Activated T-cell treated with anti-CD3 and anti-CD28 coated beads, Interleukin-2, amount 50 U/mL, for 4 hours (primary cell): ENCODE measurements at places on chromosomes 11 and 22. TPM values are rescaled to one million over a fixed set of nuclear protein-coding genes. Genes with fewer than 3 reads are reported as not detected.

DNA sequence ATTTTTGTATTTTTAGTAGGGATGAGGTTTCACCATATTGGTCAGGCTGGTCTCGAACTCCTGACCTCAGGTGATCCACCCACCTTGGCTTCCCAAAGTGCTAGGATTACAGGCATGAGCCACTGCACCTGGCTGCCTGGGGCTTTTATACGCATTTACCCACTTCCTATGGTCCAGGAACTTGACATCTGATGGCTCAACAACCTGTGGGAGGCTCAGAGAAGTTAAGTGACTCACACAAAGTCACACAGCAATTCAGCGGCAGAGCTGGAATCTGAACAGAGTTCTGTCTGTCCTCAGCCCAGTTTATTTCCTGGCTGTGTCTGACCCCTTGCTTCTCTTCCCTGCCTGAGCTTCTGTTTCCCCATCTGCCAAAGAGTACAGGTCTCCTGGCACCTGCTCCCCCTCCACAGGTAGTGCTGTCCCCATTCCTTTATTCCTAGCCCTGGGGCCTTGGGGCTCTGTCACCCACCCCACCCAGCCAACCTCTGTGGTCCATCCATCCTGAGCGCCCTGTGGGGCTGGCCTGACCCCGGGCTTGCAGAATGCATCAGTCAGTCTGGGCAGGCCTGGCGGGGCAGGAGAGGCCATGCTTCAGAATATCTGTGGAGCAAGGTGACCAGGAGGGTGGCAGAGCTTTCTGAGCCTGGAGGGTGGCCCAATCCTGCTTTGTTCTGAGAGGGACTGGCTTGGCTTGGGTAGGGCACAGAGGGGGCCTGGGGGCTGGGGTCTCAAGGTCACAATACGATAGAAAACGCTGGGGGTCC lies 50.6 kb downstream of the CACNA1I start:
- DNase-seq = no peak

The CCDC87 gene
- total RNA-seq = 0.16 TPM

GRCh38 chr11:27868709-27869108 lies 168.5 kb upstream of the BDNF start:
- DNase-seq = no peak

The OR8D4 gene
- total RNA-seq = not detected

DNA sequence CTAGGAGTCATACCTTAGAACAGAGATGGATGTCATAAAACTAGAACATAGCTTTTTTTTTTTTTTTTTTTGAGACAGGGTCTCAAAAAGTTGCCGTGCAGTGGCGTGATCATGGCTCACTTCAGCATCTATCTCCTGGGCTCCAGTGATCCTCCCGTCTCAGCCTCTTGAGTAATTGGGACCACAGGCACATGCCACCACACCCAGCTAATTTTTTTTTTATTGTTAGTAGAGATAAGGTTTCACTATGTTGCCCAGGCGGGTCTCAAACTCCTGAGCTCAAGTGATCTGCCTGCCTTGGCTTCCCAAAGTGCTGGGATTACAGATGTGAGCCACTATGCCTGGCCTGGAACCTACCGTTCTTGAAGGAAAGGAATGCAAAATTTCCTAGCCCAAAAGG lies 8.8 kb upstream of the CEP295 start:
- no peak for DNase-seq

The JHY gene
- 1.7 TPM for total RNA-seq

DNA sequence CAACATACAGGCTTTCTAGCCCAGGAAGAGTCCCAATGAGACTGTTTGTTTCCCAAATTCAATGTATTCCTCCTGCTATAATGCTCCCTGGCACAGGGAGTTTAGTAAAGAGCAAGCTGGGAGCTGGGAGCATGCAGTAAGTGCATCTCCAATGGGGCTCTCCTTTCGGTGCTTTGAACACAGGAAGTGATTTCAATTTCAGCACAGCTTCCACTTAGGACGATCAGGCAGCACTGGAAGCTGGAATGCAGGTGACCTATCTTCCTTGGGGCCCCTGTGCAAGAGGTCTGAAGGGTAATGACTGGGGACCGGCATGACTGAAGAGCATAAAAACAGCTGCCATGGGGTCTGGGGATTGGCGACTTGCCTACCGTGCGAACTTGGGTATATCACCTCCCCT lies 76.0 kb downstream of the LARGE1 start:
- DNase-seq = no peak

DNA sequence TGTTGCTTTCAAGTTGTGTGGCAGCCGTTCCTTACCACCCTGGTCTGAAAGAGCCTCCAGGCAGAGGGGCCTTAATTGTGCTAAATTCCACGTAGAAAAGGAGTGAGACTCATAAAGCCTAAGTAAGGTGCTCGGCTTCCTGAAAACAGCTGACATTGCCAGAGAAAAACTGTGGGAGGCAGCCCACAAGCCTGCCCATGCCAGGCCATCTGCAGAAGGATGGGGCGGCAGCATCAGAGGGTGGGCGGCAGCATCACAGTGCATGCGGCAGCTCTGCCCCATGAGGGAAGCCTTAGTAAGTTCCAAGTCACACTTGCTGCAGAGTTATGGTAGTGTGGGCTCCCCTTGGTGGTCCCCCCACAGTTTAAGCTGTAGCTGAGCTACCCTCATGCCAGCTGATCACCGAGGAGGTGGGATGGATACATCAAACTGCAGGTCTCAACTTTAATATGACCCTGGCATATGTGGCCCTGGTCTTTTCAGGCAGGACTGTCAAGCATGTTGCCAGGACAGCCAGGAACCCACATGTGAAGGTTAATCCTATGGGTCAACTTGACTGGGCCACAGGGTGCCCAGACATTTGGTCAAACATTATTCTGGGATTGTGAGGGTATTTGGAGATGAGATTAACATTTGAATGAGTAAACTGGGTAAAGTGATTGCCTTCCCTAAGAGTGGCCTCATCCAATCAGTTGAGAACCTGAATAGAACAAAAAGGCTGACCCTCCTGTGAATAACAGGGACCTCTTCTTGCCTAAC lies 3.1 kb upstream of the EIF3F start:
- DNase-seq = no peak

DNA sequence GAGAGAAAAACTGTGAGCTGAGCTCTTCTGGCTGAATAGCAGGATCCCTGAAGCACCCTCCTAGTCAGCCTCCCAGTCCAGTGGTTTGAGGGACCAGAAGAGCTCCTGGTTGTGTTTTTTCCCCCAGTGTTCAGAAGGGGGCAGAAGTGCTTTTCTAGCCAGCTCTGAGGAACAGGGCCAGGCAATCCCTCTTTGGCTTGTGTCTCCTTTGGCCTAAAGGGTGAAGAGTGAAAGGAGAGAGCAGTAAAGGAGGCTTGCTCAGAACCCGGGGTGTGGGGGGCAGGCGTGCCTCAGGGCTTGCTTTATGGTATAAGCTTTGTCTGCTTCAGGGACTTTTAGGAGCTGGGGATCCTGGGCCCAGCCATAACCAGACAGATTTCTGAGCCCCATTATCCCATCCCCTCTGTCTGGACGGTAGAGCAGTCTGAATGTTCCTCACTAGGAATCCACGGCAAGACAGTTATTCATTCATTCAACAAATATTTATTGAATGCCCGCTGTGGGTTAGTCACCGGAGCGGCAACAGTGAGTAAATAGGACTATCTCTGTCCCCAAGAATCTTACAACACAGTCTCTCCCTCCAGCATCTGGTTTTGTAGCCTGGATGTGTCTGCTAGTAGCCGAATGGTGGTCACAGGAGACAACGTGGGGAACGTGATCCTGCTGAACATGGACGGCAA lies 14.5 kb downstream of the ACP2 start:
- no peak for DNase-seq

The TRIM64C gene
- not detected for total RNA-seq

The CTSC gene
- 67.2 TPM for total RNA-seq

- DNase-seq = no peak
Observed at GRCh38 chr11:72274435-72274834, 30.5 kb upstream of the PHOX2A start.

GRCh38 chr22:45552017-45552411 lies 49.3 kb downstream of the FBLN1 start:
- DNase-seq = no peak

The PAAF1 gene
- total RNA-seq = 21.6 TPM

DNA sequence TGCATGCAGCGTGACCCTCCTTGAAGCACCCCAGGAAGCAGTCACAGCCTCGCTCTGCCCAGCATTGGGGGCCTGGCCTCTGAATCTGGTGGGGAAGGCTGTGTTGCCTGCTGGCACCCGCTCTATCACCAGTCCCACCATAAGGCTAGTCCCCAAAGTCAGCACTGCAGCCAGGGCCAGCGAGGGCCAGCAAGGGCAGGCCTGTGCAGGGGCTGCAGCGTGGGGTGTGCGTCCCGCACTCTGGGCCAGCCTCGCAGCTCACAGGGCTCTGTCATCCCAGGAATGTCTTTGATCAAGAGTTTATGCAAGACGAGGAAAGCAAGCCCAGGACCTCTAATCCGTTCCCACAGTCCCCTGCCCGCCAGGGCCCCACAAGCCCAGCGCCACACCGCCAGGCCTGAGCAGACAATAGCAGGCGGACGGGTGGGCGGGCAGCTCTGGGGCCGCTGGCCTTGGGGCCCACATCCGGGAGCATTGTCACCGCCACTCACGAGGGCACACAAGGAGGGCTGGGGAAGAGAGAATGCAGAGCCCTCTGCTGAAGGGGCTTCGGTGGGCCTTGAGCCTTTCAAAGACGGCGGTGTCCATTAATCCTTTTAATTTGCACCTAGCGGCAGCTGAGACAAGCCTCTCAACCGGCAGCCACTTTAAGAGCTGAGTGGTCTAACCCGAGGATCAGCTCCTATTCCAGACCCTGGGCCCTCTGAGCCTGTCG lies 17.1 kb downstream of the LTO1 start:
- DNase-seq = no peak

- DNase-seq = no peak
Observed at GRCh38 chr11:46286789-46287188, 9.3 kb downstream of the CREB3L1 start.

DNA sequence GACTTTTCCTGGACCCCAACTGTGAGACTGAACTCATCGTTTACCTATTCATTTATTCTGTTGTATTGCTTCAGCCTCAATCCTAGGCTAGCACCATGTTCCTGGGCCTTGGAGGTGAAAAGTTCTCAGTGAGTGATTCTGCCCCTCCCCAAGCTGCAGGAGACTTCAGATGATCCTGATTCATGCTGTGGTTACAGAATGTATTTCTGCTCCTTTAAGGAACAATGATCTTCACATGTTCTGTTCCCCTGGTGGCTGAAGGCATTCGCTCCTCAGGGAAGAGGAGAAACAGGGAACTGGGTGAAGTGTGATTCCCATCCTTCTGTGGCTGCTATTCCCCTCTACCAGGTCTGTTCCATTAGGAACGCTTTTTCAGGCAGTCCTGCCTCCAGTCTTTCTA lies 2.4 kb downstream of the OR52E1 start:
- no peak for DNase-seq

The FZD4 gene
- total RNA-seq = 0.11 TPM

DNA sequence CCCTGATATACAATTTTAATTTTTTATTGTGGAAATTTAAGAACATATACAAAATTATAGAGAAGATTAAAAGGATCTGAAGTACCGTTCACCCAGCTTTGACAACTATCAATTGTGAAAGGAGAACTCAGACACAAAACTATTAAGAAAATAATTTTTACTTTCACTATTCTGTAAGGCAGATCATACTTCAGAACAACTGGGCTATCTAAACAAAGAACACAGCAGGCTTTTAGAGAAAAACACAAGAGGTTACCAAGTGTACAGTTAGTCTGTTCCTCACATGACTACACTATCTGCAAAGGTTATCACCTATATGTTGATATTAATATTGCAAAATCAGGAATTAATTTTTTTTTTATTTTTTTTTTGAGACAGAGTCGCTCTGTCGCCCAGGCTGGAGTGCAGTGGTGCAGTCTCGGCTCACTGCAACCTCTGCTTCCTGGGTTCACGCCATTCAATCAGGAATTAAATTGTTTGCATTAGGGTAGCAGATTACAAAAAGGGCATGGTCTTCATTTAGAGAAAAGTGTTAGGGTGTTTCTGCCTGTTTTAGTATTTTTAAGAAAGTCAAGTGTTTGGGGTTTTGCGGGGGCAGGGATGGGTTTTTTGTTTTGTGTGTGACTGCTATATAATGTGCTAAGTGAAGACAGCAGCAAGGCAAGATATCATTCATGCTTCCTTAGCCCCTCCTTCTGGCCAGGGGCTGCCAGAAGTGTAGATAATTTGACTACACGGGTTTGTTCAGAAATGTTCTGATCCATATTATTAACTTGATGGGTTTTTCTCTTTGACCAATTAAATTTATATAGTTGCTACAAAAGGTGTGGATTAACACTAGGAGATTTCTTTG lies 27.6 kb upstream of the SIK2 start:
- no peak for DNase-seq

GRCh38 chr11:62445314-62445740 lies 26.5 kb downstream of the SCGB1A1 start:
- DNase-seq = no peak

GRCh38 chr22:41358927-41359326 lies 22.8 kb upstream of the TEF start:
- DNase-seq = no peak

DNA sequence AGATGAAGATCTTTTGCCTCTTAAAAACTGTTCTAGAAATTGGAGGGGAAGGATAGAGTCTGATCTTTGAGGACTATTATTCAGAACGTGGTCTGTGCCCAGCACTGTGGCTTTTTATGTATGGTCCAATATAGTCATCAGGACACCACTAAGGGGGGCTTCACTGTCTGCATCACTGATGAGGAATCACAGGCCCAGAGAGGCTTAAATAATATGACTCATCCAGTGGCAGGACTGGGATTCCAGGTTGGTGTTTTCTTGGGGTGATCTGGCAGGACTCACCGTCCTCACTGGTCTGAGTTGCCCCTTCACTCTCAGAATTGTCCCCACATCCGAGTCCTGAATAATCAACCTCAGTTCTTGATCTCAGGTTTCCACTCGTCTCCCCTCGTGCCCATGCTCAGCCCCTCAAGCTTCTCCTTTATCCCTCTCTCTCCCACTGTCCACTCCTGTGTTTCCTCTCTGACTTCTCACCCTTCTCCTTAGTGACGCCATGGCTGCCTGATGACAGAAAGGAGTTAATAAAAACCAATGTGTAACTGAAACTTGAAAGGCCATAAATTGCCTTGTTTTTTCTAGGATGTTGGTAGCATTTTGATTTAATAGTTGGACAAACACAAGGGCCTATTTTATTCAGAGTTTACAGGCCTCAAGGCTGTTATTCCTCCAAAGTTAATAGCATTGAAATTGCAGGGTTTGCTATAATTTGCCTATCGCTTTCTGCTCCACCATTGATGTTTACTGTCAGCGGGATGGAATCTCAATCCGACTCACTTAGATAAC lies 95.7 kb upstream of the NNMT start:
- no peak for DNase-seq

GRCh38 chr11:72787216-72788104 lies 6.4 kb downstream of the STARD10 start:
- DNase-seq = no peak

DNA sequence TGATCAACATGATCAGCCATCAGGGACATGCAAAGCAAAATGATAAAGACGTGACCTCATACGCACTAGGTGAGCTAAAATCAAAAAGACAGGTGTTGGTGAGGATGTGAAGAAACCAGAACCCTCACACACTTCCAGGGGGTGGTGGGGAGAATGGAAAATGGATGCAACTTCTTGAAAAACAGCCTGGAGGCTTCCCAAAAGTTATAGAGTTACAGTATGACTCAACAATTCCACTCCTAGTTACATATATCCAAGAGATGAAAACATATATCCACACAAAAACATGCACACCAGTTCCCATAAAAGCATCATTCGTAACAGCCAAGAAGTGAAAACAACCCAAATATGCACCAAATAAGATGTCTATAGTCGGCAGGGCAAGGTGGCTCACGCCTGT lies 42.1 kb upstream of the APLNR start:
- no peak for DNase-seq

The LRRC51 gene
- total RNA-seq = 3.3 TPM

GRCh38 chr22:44274918-44275630 lies 37.7 kb downstream of the SHISAL1 start:
- no peak for DNase-seq

- no peak for DNase-seq
Observed at GRCh38 chr11:44398266-44399030, 88.5 kb upstream of the ALX4 start.
